Smooth muscle cell of the coronary artery (primary cell): ENCODE measurements at places on chromosomes 7 and 10. TPM values are rescaled to one million over a fixed set of nuclear protein-coding genes. Genes with fewer than 3 reads are reported as not detected.

MRLN gene
- total RNA-seq, result not detected in 2 replicates

CLRN3 gene
- not detected in 2 replicates for total RNA-seq

DRGX gene
- total RNA-seq, result not detected in 2 replicates

MKI67 gene
- 1.6 and 3.3 TPM in 2 replicates for total RNA-seq

SLC39A12 gene
- not detected in 2 replicates for total RNA-seq

ENTPD1 gene
- total RNA-seq, result 0.60 and 1.2 TPM in 2 replicates

EMX2 gene
- total RNA-seq, result 0.08 and 4.1 TPM in 2 replicates

SPAM1 gene
- total RNA-seq, result not detected in 2 replicates

SLC26A5 gene
- not detected in 2 replicates for total RNA-seq

GPER1 gene
- total RNA-seq, result 0.83 and 7.1 TPM in 2 replicates

ARHGEF35 gene
- total RNA-seq, result 2.0 and 6.1 TPM in 2 replicates

ADAM8 gene
- 0.60 and 2.0 TPM in 2 replicates for total RNA-seq

GRB10 gene
- total RNA-seq, result 32.6 and 107 TPM in 2 replicates

SLC18A3 gene
- total RNA-seq, result under 0.01 TPM in 1 of 2 replicates, not detected in the other

WBP1L gene
- 49.0 and 58.6 TPM in 2 replicates for total RNA-seq

ZNF488 gene
- 0.23 TPM in 1 of 2 replicates, not detected in the other for total RNA-seq

EN2 gene
- total RNA-seq, result under 0.01 TPM in 1 of 2 replicates, not detected in the other

NOBOX gene
- total RNA-seq, result not detected in 2 replicates

GPC2 gene
- 1.4 and 3.1 TPM in 2 replicates for total RNA-seq

ARHGEF5 gene
- total RNA-seq, result 1.2 and 3.5 TPM in 2 replicates

ZNF365 gene
- 0.70 and 13.0 TPM in 2 replicates for total RNA-seq

ADRA2A gene
- total RNA-seq, result 2.9 TPM in 1 of 2 replicates, not detected in the other

SPOCK2 gene
- total RNA-seq, result under 0.01 and 0.12 TPM in 2 replicates

BRI3 gene
- 87.8 and 122 TPM in 2 replicates for total RNA-seq

TRIM74 gene
- total RNA-seq, result 0.08 TPM in 1 of 2 replicates, not detected in the other

HOXA6 gene
- not detected in 2 replicates for total RNA-seq

ITPRID1 gene
- not detected in 2 replicates for total RNA-seq

ZCCHC24 gene
- 16.7 and 17.6 TPM in 2 replicates for total RNA-seq

UNC5B gene
- total RNA-seq, result 11.2 and 39.1 TPM in 2 replicates

HKDC1 gene
- 0.35 and 1.1 TPM in 2 replicates for total RNA-seq

AGBL3 gene
- 0.30 and 1.2 TPM in 2 replicates for total RNA-seq

IKZF1 gene
- total RNA-seq, result not detected in 2 replicates

TFPI2 gene
- total RNA-seq, result 0.47 and 166 TPM in 2 replicates

TUBB8 gene
- not detected in 2 replicates for total RNA-seq

GPR22 gene
- total RNA-seq, result not detected in 2 replicates

HYAL4 gene
- not detected in 2 replicates for total RNA-seq

TYW1B gene
- 2.2 and 5.0 TPM in 2 replicates for total RNA-seq

ZNF487 gene
- total RNA-seq, result 2.8 and 5.6 TPM in 2 replicates

CPA2 gene
- 0.08 TPM in 1 of 2 replicates, not detected in the other for total RNA-seq

FEZF1 gene
- not detected in 2 replicates for total RNA-seq

SLC26A4 gene
- total RNA-seq, result 0.23 and 0.68 TPM in 2 replicates

PRRT4 gene
- total RNA-seq, result not detected in 2 replicates

HABP2 gene
- not detected in 2 replicates for total RNA-seq

FBXO24 gene
- 0.30 TPM in 1 of 2 replicates, not detected in the other for total RNA-seq

SLC35G1 gene
- total RNA-seq, result 1.5 and 3.2 TPM in 2 replicates

SND1 gene
- total RNA-seq, result 211 and 348 TPM in 2 replicates

AOAH gene
- not detected in 2 replicates for total RNA-seq

CALML3 gene
- not detected in 2 replicates for total RNA-seq

KAZALD1 gene
- 4.0 and 25.4 TPM in 2 replicates for total RNA-seq

PDE6C gene
- not detected in 2 replicates for total RNA-seq

TMEM196 gene
- total RNA-seq, result not detected in 2 replicates

SUGCT gene
- 55.0 and 55.2 TPM in 2 replicates for total RNA-seq

LRMDA gene
- total RNA-seq, result 1.5 and 2.3 TPM in 2 replicates

NPFFR1 gene
- total RNA-seq, result not detected in 2 replicates

WEE2 gene
- total RNA-seq, result not detected in 2 replicates

SCIN gene
- total RNA-seq, result 0.23 and 0.75 TPM in 2 replicates

GARIN1A gene
- total RNA-seq, result 0.53 and 0.82 TPM in 2 replicates

NKX2-3 gene
- total RNA-seq, result not detected in 2 replicates

MYL10 gene
- not detected in 2 replicates for total RNA-seq

EBLN1 gene
- not detected in 2 replicates for total RNA-seq
